ENCODE measurements at places on chromosomes 4 and X. TPM values are rescaled to one million over a fixed set of nuclear protein-coding genes. Genes with fewer than 3 reads are reported as not detected.

DNA sequence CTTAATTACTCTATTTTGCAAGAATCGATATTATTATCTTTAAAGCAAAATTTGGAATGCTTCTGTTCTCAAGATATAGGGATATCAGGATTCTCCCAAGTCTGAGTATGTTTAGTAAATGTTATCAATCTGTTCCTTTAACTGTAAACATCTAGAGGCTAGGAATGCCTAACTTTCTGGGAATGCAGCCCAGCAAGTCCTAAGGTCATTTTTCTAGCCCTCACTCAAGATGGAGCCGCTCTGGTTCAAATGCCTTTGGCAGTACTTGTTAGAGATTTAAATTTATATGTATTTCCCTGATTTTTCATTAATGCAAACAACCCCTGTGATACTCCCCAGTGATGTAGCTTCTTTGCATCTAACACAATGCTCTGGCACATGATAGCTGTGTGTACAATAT lies 623.8 kb upstream of the LCORL start:
- DNase-seq, result no peak

- no peak for DNase-seq
Observed at GRCh38 chr4:118834070-118834469, 1.9 kb downstream of the SEC24D start.

- no peak for DNase-seq
Observed at GRCh38 chr4:84407554-84408407, 91.3 kb downstream of the NKX6-1 start.

DNA sequence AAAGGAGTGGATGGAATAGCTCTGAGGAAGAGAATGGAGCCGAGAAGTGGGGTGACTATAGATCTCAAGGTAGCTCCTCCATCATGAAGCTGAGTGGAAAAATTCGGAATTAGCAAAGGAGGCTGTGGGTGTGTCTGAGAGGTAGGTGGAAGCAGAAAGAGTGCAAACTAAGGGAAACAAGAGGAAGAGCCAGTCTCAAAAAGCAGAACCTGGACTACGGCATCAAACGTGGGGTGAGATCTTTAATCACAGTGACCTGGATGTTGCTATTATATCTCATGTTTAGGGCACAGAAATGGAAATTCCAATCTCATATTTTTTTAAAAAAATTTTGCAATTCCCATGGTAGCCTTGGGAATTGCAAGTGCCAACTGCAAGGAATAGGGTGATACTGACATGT lies 162.5 kb upstream of the RASGEF1B start:
- no peak for DNase-seq

DNA sequence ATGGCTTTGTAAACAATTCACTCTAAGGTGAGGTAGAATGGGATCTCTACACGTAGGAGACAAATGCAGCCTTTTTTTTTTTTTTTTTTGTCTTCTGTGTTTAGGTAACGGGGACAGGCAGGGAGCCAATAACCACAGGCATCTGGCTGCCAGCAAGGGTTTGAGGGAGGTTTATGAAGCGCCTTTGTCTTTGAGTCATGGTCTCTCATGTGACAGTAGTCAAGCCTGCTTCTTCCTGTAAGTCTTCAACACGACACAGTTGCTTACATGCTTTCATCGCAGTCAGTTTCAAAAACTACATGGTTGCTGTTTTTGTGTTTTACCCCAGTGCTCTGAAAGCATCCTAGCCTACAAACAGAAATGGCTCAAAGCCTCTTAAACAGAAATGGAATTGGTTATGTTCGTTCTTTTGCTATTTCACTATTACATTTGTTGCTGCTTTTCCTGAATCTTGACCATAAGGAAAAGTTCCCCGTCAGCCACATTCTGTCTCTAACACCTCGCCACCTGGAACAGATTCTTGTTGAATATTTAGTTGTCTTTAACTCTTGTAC lies 127.8 kb upstream of the METTL14 start:
- no peak for DNase-seq

GRCh38 chrX:32524385-32524784 lies 687.0 kb downstream of the DMD start:
- DNase-seq, result no peak

- DNase-seq, result no peak
Observed at GRCh38 chr4:173017802-173018201, 150.8 kb upstream of the GALNT7 start.

- DNase-seq, result no peak
Observed at GRCh38 chrX:146755214-146755613, 54.4 kb upstream of the CXorf51B start.

DNA sequence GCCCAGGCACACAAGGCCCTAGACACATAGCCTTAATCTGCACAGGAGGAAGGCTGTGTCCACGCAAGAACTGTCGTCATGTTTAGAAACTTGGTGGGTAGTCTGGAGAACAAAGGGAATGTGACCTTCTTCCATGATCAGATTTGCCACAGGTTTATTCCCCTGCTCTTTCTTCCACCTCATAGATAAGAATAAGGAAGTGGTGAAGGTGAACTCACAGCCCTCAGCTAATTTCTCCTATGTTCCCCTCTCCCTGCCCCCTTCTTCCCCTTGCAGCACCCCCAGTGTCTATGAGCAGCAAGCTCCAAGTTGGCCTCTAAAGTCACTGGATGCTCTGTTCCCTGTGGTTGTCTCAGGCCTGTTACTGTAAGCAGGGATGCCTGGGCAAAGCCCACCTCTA lies 39.8 kb upstream of the LAS1L start:
- no peak for DNase-seq

GRCh38 chr4:17771284-17771908 lies 10.0 kb downstream of the FAM184B start:
- DNase-seq, result no peak

- no peak for DNase-seq
Observed at GRCh38 chr4:2832309-2832980, 11.2 kb upstream of the ADD1 start.

GRCh38 chr4:40492691-40493090 lies 137.0 kb downstream of the RBM47 start:
- DNase-seq, result no peak

- DNase-seq, result no peak
Observed at GRCh38 chrX:118356154-118356701, 10.3 kb downstream of the WDR44 start.

GRCh38 chrX:16028576-16028975 lies 94.8 kb upstream of the GRPR start:
- DNase-seq, result no peak

The ARMCX5 gene
- total RNA-seq, result 21.6 TPM

The BEX2 gene
- total RNA-seq, result 7.8 TPM

The KLHL5 gene
- 19.9 TPM for total RNA-seq

The RPS6KA6 gene
- total RNA-seq, result 6.5 TPM

The IQSEC2 gene
- total RNA-seq, result 6.6 TPM

The BMP3 gene
- 1.5 TPM for total RNA-seq

The TRIM61 gene
- total RNA-seq, result 1.2 TPM

The POF1B gene
- 45.3 TPM for total RNA-seq

The HOPX gene
- total RNA-seq, result 195 TPM

The ALB gene
- 0.69 TPM for total RNA-seq

The EMD gene
- total RNA-seq, result 24.0 TPM

All from skin of body (tissue), 3 donors.